ENCODE measurements at places on chromosomes 16 and 17.
A peak's percentile ranks its signal among the peaks of the same experiment; 100 is the strongest.

DNA sequence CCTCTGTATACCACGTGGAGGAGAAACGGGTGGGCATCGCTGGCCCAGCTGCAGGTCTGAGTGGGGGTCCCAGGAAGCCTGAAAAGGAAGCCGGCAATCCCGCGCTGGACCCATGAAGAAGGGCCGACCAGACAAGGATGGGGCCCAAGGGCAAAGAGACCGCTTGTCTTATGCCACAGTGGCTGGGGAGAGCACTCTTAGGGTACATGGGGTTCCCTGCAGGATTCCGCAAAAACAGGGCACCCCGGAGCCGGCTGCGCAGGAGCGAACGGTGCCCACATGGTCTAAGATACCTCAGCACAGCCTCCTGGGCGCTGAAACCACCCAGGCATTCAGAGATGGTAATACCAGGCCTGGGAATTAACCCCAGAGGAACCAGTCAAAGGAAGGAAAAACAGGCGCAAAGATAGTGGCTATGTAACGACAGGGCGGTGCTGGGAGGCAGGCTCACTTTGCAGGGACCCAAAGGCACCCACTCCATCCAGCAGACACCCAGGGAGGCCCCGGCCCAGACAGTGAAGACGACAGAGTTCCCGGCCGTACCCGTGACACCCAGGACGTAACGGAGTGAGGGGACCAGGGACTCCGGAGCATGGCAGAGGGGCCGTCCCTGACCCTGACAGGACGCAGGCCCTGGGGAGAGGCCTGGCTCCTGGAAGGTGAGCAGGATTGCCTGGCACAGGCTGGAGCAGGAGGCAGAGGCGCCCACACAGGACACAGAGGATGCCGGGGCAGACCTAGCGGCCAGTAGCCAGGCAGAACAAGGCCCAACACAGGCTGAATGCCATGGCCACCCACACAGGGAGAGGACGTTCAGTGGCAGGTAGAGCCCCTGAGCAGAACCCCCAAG, 10.3 kb downstream of the PIEZO1 start:
- DNase-seq = no peak

DNA sequence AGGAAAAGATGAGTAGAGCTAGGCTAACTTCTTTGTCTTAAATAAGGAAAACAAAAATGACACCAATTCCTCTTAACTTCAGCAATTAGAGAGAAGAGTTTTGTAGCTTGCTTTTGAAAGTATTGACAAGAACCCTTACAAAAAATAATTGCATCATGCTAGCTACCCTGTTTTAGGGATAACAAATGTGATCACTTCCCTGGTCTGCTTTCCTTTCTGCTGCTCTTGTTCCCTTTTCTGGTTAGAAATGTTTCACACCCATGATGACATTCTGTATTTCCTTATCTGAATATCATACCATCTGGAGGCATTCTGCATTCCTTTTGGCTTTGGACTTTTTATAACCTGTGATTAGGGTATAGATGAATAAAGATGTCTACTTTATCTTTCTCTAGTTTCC, 9.9 kb upstream of the SMIM36 start:
- no peak for DNase-seq

DNA sequence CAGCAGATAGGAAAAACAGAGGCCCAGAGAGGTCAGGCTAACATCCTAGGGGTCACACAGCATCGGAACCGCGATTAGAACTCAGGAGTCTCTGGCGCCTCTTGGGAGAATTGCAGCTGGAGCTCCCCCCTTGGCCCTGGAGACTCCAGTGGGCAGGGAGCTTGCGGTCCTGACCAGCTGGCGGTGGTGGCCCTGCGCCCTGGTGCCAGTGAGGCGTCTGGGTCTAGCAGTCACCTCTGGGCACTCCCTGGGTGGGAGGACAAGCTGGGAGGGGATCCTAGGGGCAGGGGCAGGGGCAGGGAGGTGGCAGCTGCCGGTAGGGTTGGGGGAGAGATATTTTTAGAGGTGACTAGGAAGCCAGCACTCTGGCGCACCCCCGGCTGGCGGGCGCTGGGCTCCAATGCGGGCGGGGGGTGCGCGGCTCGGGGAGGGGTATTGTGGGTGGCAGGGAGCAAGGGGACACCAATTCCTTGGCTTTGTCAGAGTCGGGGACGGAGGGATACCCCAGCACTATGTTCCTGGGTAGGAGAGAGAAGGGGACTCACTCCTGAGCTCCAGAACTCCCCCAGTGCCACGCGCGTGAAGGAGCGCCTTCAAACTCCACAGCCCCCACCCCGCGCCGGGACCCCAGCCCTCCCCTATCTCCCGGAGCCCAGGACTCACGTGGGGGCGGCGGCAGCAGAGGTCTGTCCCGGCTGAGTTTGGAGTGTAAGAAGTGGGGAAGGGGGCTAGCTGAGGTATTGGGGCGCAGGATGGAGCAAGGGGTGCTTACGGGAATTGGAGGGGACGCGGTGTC, 584 bp downstream of the PHOSPHO1 start:
- no peak for DNase-seq

GRCh38 chr17:78904371-78904770, 1.4 kb upstream of the CEP295NL start:
- no peak for DNase-seq

DNA sequence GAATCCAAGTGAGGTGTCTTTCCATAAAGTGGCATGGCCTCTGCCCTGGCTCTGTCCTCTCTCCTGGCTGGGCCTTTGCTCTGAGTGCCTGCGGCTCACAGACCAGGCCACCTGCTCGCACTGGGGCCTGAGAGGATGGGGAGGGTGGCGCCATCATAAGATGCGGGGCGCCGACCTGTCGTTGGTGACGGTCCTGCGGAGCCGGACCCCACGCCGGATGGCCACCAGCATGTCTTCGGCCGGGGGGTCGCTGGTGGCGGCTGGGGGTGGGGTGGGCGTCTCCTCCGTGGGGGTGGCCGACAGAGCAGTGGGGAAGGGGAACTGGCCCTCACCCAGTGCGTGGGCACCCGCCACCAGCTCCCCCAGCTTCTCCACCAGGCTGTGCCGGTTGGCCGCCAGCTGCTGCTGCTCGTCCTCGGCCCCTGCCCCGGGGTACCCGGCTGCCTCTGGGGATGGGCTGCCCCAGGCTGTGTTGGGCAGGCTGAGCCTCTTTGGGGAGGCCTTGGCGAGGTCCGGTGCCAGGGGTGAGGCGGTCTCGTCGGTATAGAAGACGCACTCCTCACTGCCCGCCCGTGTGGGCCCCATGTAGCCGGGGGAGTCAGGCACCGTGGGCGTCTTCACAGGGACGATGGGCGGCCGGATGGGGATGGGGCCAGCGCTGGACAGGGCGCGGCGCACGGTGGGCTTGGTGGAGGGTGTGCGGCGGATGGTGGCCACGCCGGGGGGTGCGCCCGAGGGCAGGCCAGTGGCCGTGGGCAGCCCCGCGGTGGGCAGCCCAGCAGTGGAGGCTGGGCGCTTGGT, 17.4 kb downstream of the IL34 start:
- no peak for DNase-seq

DNA sequence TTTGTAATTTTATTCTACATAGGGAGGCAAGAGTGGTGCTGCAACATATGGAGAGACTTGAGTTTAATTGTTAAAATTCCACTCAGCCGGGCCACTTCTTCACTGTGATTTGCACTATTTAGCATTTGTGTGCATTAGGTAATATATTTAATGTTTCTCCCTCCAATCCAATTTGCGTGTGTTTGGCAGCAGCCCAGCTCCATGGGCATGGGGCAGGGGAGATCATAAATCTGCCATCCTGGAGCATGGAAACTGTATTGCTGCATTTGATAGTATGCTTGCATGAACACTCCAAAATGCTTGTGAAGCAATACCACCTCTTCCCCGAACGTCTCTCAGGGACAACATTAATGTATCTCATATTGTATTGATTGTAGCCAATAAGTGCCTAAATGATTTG, 339.1 kb upstream of the RBFOX1 start:
- DNase-seq = no peak

GRCh38 chr17:82599674-82600661, 48.3 kb downstream of the WDR45B start:
- DNase-seq = no peak

DNA sequence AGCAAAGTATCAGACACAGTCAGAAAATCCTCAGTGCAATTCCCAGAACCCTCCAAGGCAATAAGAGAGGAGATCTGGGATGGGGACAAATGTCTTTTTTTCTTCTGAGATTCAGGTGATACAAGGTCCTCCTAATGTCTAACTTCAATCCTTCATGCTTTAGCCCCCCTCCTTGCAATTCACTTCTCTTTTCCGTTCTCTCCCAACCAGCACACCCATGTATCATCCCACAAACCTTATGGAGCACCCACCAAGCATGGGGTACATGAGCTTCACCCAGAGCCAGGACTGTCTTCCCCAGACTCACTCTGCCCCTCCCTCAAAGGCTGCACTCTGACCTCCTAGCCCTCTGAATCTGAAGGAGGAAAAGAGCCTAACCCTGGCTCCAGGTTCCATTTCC, 10.1 kb downstream of the HDAC5 start:
- no peak for DNase-seq

GRCh38 chr17:7853691-7854038, 1.2 kb upstream of the TMEM88 start:
- no peak for DNase-seq

DNA sequence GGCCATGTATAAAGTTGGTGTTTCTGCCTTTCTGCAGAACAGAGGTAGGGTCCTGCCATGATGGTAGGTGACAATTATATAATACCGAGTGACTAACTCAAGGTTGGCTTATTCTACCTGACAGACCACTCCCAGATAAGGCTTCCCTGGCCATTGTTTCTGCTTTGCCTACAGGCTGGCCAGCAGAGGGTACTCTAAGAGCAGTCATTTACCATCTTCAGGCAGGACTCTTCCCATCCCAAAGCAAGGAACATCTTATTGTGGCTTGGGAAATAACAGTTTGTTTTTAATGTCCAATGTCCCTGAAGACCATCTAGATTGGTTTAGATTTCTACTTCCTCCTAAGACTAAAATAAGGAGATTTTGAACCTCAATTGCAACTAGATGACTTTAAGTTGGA, 74.1 kb downstream of the SNX11 start:
- peak; percentile 57 for DNase-seq

- DNase-seq = no peak
Measured at GRCh38 chr16:87960296-87960695, 9.1 kb downstream of the BANP start.

GRCh38 chr17:41212524-41213169, 13.8 kb upstream of the KRTAP9-2 start:
- no peak for DNase-seq

GRCh38 chr16:55498101-55498500, 10.8 kb upstream of the LPCAT2 start:
- no peak for DNase-seq

DNA sequence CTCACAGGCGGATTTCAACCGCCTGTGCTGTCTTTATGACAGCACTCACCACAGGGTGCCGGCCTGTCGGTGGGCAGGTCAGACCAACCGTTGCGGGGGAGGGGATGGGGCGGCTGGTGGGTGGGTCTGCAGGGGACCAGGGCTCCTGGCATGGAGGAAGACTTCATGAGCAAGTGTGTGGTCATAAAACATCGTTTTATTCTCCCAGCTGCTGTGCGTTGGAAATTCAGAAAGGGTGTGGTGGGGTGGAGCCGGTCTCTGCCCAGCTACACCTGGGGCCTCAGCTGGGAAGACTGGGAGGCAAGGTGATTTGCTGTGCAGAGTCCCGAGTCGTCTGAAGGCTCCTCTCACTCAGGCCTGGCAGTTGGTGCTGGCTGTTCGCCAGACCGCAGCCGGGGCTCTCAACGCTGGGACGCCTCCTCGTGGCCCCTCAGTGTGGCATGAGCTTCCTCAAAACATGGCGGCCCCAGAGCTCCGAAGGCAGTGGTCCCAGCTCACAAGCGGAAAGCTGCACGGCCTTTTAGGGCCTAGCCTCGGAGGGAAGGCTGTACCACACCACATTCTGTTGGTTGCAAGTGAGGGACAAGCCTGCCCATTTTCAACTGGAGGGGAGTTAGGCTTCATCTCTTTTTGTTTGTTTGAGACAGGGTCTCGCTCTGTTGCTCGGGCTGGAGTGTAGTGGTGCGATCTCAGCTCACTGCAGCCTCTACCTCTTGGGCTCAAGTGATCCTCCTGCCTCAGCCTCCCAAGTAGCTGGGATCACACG, 45.8 kb upstream of the GSE1 start:
- DNase-seq = no peak

DNA sequence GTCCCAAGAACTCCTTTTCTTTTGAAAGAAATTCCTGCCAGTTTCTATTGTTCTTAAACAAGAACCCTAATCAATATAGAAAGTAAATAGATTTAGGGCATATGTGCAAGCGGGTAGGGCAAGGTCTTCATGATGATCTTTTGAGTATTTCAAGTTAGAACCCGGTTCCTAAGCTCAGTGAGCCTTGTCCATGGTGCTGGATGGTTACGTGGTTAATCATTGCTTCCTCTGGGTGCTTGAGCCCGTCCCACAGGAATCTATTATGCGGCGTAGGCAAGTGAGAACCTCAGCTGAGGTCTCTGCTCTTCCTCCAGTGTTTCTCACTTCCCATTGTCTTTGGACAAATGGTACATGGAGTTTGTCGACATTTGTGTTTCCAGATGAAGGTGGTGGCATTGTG, 580.8 kb upstream of the EEF2KMT start:
- no peak for DNase-seq

DNA sequence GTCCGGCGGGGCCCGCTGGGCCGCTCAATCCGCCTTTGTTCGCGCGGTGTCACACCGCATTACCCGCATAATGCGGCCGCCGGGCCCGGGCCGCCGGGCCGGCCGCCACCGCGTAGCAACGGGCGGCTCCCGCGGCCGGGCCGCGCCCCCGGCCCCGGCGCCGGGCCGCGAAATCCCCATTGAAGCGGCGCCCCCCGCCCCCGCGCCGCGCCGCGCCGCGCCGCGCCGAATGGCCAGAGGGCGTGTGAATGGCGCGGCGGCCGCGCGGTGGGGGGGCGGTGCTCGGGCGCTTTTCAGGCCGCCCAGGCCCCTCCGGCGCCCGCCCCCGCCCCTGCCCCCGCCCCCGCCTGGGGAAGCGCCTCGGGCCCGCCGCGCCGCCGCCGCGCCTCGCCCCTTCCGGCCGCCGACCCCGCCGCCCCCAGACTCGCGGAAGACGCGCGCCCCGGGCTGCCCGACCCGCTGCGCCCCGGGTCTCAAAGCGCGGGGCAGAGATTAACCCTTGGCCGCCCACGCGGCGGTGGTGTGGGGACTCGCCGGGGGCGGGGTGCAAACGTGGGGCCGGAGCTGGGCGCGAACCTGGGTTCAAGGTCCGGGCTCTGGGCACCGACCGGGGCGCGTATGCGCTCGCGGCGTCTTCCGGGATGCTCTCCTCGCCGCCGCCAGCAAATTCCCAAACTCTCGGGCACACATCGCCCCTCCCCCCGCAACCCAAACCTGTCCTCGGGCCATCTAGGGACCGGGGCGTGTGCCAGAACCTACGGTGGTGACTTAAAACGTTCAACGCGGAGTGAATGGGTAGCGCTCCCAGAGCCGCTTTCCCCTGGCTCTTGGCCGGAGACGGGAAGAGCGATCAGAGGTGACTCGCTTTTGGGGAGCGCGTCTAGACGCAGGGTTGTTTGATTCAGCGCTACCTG, 46.7 kb downstream of the WNT3 start:
- DNase-seq = peak; percentile 57

GRCh38 chr17:1112875-1113274, 66.9 kb downstream of the ABR start:
- DNase-seq = no peak

DNA sequence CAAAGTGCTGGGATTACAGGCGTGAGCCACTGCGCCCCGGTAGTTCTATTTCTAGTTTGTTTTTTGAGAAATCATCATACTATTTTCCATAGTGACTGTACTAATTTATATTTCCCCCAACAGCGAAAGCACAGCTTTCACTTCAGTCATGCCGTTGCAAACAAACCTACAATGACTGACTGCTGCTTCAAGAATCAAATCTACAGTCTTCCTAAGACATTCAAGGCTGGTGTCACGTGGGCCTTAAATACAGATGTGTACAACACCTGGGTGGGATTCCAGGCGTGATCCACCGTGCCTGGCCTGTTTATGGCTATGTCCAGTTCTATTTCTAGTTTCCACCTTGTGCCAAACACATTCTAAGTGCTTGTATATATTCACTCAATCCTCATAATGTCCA, 72.0 kb downstream of the ABCC6 start:
- DNase-seq = no peak
